ENCODE measurements at places on chromosomes 11 and 22. TPM values are rescaled to one million over a fixed set of nuclear protein-coding genes. Genes with fewer than 3 reads are reported as not detected.

- DNase-seq, result peak; percentile 76
Observed at GRCh38 chr22:31272522-31273446, 19.5 kb downstream of the PIK3IP1 start.

GRCh38 chr22:26890870-26891269 is 233.5 kb downstream of the MIAT start:
- no peak for DNase-seq

GRCh38 chr11:111148121-111148520 is 97.4 kb upstream of the POU2AF2 start:
- no peak for DNase-seq

The POU2AF3 gene
- total RNA-seq, result 3.1 TPM

The UBQLN3 gene
- 1.1 TPM for total RNA-seq

DNA sequence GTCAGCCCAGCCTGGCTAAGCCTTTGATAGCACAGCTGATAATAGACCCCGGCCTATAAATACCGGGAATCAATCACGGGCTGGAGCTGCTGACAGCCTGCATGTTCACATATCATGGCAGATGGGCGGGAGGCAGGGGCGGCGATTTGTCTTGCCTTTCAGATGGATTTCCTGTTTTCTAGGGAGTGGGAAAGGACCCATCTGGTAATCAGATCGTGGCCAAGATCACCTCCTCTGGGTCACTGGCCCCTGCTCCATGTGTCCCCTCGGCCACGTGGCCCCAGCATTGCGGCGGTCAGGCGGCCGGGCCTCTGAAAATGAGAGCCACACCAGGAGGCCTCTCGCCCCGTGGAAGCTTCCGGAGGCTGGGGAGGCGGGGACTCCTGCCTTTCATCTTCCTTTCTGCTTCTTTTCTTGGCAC is 36.6 kb downstream of the SMIM38 start:
- DNase-seq, result no peak

DNA sequence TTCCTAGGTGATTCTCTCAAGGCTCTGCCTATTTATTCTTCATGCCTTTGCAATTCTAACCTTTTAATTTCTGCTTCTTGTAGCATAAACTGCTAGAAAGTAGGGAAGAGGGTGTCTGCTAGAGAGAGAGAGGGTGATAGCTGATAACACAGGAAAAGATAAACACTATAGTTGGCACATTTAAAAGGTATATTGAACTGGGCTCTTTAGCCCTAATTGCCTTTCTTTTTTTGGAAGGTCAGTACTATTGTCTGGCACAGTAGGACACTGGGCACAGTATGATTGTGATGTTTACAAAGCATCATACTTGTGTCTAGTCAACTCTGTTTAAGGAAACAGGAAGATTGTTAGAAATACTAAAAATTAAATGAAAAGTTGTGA is 33.3 kb downstream of the TEAD1 start:
- DNase-seq, result no peak
